ENCODE measurements at places on chromosomes 3 and 15. TPM values are rescaled to one million over a fixed set of nuclear protein-coding genes. Genes with fewer than 3 reads are reported as not detected.

- H3K36me3 ChIP-seq, result no peaks in the 10 kb centered on the region
- no peak for DNase-seq
- H3K4me1 ChIP-seq, result no peaks in the 10 kb centered on the region
These were observed 34.8 kb downstream of the CYP11A1 start for GRCh38 chr15:74332611-74333010.

DNA sequence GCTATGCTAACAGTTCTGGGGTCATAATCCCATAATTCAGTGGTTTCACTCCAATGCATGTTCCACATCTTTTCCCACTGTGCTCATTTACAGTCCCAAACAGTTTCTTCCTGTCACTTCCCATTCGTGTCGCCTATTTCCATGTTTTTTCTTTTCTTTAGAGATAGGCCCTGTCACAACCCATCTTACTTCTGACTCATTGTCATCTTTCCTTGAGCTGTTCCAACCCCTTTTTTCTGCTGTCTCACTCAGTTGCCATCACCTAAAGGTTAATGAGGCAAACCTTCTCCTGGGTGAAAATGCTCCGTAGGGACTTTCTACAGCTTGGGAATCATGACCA, 814.5 kb downstream of the VGLL3 start:
- H3K4me3 ChIP-seq, result no peak overlapping the region
- no peaks in the 10 kb centered on the region for H3K27me3 ChIP-seq
- no peak overlapping the region for H3K27ac ChIP-seq
- DNase-seq, result no peak
- no peaks in the 10 kb centered on the region for H3K4me1 ChIP-seq

GRCh38 chr3:14210843-14211594, 32.4 kb downstream of the LSM3 start:
- H3K4me1 ChIP-seq, result no peaks in the 10 kb centered on the region
- H3K36me3 ChIP-seq, result no peaks in the 10 kb centered on the region
- H3K4me3 ChIP-seq, result no peak overlapping the region
- no peak overlapping the region for H3K27ac ChIP-seq
- no peaks in the 10 kb centered on the region for H3K27me3 ChIP-seq
- DNase-seq, result no peak

DNA sequence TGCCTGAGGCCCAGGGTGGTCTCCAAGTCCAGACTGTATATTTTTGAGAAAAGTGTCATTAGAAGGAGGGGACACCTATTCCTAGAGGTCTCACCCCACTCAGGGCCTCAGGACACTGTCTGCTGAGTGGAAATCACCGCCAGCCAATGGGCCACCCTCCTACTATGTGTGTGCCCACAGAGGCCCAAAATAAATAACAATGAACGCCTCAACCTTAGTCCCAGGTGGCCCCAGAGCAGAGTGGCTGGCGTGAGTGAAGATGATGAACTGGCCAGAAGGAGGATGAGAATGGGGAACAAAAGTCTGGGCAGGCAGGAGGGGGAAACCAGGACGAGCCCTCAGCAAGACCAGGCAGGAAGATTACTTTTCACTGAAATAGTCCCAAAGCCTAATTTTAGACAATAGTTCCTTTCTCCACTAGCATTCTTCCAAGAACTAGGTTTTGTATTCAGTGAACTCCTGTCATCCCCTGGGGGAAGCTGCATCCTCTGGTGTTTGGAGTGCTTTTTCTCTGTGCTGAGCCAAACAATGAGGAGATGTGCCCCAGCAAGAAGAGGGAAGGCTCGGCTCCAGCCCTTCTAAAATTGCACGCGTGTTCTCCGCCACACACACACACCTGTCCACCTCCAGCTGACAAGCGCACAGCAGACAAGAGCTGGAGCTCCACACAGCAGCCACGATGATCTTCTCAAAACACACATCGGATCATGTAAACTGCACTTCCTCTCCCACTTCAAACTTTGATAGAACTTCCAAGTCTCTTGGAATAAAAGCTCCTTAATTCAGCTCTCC, 72.2 kb downstream of the ADCY5 start:
- H3K4me3 ChIP-seq, result no peak overlapping the region
- no peak overlapping the region for H3K27ac ChIP-seq
- H3K36me3 ChIP-seq, result no peaks in the 10 kb centered on the region
- no peak for DNase-seq
- peaks cover 3% of the 10 kb centered on the region for H3K4me1 ChIP-seq
- H3K27me3 ChIP-seq, result no peaks in the 10 kb centered on the region

DNA sequence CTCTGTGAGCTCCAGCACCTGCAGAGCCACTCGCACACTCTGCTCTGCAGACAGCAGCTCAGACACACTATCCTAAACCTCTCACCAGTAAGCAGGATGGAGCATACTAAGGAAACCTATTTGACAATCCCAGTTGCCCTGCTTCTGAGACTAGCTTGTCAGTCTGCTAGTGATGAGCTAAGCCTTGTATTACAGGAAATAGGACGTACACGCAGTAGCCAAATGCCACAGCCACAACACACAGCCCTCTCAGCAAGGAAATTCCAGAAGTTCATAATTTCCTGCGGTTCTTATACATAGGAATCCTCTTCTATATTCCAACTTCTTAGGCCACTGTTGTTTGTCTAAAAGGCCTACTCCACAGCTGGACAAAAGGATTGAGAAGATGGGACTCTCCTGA, 74.5 kb downstream of the MYLK start:
- no peak for DNase-seq
- H3K4me1 ChIP-seq, result no peaks in the 10 kb centered on the region
- no peak overlapping the region for H3K4me3 ChIP-seq
- no peak overlapping the region for H3K27ac ChIP-seq

GRCh38 chr3:123535580-123535979, 49.3 kb downstream of the HACD2 start:
- no peaks in the 10 kb centered on the region for H3K27me3 ChIP-seq
- no peak overlapping the region for H3K27ac ChIP-seq
- no peak overlapping the region for H3K4me3 ChIP-seq
- no peaks in the 10 kb centered on the region for H3K36me3 ChIP-seq
- peaks cover 9% of the 10 kb centered on the region for H3K4me1 ChIP-seq

- H3K4me3 ChIP-seq, result no peak overlapping the region
- no peaks in the 10 kb centered on the region for H3K36me3 ChIP-seq
- H3K27ac ChIP-seq, result no peak overlapping the region
- peaks cover 33% of the 10 kb centered on the region for H3K4me1 ChIP-seq
These were observed 54.8 kb downstream of the LIPC start for GRCh38 chr15:58486564-58486963.

GRCh38 chr3:15557511-15557946, 36.0 kb upstream of the COLQ start:
- H3K27ac ChIP-seq, result no peak overlapping the region
- DNase-seq, result peak; percentile 57
- H3K4me1 ChIP-seq, result peaks cover 6% of the 10 kb centered on the region
- H3K36me3 ChIP-seq, result peaks cover 25% of the 10 kb centered on the region
- H3K27me3 ChIP-seq, result no peaks in the 10 kb centered on the region

GRCh38 chr15:34984889-34985630, 3.0 kb downstream of the ZNF770 start:
- peaks cover 45% of the 10 kb centered on the region for H3K4me1 ChIP-seq
- H3K27me3 ChIP-seq, result no peaks in the 10 kb centered on the region
- H3K4me3 ChIP-seq, result no peak overlapping the region
- peaks cover 24% of the 10 kb centered on the region for H3K36me3 ChIP-seq

DNA sequence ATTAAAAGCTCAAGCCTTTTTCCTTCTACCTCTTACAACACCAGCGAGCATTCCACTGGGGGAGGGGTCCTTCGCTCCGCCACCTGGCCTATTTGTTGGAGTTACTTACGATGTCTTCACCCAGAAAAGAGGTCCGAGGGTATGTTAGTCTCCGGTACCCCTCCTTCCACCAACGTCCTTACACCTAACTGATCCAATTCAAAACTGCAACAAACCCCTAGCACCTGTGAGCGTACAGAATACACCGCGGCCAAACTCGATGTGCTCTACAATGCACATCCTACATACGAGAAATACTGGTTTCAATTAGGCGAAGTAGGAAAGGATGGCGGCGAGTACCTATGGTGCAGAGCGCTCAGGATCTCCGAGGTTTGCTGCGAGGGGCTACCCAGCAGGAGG, 944 bp downstream of the SLITRK3 start:
- H3K27me3 ChIP-seq, result peaks cover 59% of the 10 kb centered on the region
- H3K27ac ChIP-seq, result no peak overlapping the region
- H3K36me3 ChIP-seq, result no peaks in the 10 kb centered on the region

The IDH3A gene
- total RNA-seq, result 60.3 TPM

The CAV3 gene
- 0.37 TPM for total RNA-seq

The SLC35G2 gene
- total RNA-seq, result 5.9 TPM

The GP9 gene
- not detected for total RNA-seq

The PLA2G4D gene
- total RNA-seq, result 0.08 TPM

The DTX3L gene
- 63.0 TPM for total RNA-seq

The CFAP100 gene
- total RNA-seq, result not detected
